ENCODE measurements at places on chromosomes 12 and 14.

DNA sequence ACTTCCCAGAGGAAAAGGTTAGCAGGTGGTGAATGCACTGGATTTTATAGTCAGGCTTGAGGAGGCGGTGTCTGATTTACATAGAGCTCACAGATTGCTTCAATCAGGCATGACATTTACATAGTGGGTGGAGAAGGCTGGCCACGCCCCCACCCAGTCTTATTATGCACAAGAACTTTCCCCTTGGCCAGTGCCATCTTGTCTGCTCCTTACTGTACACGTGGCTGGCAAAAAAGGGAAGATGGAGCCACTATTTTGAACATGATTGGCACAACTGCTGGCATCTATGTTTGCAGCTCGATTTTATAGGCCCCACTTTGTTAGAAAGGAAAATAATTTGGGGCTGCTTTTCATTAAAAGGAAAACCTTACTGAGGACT is 10.9 kb upstream of the LGMN start:
- no peak for DNase-seq

DNA sequence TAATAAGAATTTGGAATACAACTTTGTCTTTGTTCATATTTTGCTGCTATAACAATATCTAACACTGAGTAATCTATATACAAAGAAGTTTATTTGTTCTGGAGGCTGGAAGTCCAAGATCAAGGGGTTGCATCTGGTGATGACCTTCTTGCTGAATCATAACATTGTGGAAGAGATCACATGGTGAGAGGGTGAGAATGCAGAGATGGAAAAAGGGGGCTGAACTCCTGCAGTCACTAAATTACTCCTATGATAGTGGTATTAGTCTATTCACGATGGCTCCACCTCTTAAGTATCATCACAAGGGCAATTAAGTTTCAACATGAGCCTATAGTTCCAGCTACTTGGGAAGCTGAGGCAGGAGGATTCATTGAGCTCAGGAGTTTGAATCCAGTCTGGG is 4.5 kb upstream of the AKAP6 start:
- DNase-seq = no peak

GRCh38 chr14:65958664-65959562 is 527.3 kb upstream of the CCDC196 start:
- no peak for DNase-seq

DNA sequence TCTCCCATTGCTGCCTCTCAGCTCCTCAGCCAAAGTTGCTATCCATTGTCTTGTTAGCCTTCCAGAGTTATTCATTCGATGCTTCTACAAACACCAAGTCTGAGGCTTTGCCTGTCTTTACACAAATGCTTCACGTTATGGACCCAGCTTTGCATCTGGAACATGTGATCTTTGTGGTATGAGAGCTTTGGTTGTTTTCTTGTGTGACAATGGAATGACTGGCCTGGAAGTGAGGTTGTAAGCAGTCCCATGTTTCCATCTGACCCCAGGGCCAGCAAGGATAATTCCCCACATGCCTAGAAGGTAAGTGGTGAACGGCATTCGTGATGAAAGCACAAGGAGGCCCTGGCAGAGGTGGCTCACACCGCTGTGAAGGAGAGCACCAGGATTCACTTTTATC is 866.7 kb upstream of the TMEM132C start:
- no peak for DNase-seq

DNA sequence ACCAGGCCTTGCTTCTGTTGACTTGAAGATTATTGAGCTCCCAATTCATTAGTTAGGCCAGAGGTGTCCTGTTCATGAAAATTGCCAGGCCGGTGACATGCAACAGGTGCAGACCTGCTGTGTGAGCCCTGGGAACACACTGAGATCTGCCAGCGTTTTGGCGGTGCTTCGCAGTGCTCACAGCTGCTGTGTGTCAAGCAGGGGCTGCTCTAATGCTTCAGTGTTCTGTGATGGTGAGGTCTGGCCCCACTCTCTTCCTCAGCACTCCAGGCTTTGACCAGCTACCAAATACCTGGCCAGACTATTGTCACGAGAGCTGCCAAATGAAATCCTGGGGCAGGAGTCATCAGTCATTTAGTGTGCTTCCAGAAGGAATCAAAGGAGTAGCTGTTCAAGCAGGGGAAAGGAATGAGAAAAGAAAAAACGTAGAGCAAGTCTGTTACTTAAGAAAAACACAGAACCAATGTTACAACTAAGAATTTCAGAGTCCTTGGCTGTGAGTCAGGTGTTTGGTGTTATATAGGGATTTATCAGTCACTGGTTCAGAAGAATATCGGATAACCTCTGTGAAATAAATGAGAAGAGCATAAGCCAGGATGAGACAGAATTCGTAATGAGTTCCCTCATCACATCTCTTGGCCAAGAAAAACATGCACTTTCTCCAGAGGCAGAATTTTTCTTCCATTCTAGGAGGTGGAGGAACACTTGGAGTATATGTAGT is 150.8 kb downstream of the FBXL14 start:
- DNase-seq = no peak

DNA sequence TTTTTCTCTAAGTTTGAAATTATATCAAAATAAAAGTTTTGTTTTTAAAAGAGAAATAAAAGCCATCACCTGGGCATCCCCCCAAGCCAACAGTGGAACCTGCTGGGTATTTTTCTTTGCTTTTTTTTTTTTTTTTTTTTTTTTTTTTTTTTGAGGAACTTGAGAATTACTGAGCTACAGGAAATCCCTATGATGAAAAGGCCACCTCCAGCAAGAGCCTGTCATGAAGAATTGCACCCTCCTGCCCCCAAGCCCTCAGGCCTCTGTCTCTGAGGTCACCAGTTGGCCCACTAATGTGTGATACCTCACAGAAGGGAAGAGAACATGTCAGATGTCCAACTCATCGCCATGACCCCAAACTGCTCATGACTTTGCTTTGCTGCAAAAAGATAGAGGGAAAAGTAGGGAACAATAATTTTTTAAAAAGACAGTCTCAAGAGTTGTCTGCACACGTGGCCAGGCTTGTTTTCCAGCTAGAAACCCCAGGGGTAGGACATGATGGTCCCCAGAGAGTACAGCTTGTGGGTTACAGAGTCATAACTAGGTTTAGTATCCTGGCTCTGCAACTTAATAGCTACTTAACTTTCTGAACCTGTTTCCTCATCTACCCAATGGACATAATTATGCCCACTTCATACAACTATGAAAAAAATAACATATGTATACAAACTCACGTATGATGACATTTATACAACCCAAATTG is 124.3 kb upstream of the EGLN3 start:
- no peak for DNase-seq

DNA sequence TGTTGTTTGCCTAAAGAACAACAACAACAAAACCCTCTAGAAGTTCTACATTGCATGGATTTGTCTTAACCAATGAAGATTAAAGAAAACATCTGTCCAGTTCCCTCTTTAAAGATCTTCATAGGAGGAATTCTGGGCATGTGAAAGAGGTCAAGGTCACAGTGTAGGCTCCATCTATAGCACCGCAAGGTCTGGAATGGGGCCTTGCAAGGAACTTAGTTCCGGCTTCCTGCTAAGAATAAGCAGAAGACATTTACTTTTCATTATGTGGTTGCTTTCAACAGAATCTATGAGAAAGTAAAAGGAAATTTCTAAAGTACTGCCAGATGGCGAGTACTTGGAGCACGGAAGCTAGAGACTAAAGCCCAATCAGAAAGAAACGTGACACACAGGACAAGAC is 57.2 kb upstream of the GNPNAT1 start:
- DNase-seq = no peak

GRCh38 chr12:125533434-125534029 is 468.3 kb downstream of the AACS start:
- DNase-seq = no peak

DNA sequence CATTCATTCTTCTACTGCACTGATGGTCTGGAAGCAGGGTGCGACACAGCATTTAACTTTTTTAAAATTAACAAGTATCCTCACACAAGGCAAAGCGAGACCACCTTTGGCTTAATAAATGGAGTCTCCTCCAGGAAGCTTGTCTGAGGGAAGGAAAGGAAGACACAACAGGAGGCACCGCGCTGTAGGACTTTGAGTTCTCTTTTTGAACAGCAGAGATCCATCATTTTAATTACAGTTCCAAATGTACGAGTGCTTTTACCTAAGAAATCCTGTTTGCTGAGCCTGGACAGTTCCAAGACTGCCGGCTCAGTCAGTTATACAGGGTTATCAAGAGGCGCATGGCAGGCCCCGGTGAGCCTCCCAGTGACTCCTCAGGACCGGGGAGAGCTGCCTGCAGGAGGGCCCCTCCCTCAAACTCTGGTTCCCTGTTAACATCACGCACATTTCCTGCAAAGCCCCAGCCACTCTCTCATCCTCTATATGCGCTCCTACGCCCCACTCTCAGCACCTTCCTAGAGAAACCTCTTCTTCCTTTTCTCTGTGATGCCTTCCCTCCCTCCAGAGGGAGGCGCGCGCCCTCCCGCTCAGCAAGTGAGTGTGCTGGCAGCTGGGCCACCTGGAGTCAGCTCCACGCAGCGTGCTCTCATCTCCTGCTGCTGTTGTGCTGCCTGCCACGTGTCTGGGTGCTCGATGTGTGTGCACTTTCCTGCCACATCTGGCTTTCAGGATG is 46.1 kb downstream of the STX2 start:
- no peak for DNase-seq

GRCh38 chr14:89121968-89122620 is 294.9 kb downstream of the FOXN3 start:
- DNase-seq = no peak

GRCh38 chr12:121154793-121155375 is 22.2 kb downstream of the P2RX7 start:
- no peak for DNase-seq

- DNase-seq = no peak
Observed at GRCh38 chr12:126093908-126094307, 1028.7 kb downstream of the AACS start.

DNA sequence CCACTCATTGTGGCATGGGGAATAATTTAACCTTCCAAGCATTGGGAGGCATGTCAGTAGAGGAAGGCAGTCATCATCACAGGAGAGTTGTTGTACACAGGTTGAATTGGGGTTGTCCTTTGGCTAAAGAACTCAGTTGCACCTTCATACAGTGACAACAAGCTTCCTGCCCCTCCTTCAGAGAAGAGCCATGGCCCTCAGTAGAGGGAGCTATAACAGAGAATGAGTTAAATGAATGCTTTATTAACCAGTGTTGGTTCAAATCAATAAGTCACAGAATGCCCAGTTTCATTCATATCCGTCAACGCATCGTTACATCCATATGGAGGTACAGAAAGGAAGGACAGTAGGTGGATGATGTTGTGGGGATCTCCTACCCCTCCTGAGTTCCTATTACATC is 4.8 kb downstream of the IFNG-AS1 start:
- DNase-seq = no peak

DNA sequence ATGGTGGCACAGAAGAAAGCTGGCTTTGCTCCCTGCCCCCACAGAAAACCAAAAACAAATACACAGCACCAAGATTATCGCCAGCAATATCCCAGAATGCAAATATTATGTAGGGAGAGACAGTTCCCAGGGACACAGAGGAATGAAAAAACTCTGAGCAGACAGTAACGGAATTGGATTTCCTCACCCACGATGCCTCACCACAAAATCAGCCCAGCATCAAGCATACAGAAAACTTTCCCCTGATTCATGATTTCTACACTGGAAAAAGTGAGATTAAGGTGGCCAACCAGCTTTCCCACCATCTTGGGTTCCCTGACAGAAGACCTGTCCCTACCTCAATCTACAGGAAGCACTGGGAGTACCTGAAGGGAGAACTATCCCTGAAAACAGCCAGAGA is 36.6 kb downstream of the PARP11 start:
- no peak for DNase-seq

- DNase-seq = no peak
Observed at GRCh38 chr12:1879633-1880032, 38.8 kb downstream of the CACNA2D4 start.

DNA sequence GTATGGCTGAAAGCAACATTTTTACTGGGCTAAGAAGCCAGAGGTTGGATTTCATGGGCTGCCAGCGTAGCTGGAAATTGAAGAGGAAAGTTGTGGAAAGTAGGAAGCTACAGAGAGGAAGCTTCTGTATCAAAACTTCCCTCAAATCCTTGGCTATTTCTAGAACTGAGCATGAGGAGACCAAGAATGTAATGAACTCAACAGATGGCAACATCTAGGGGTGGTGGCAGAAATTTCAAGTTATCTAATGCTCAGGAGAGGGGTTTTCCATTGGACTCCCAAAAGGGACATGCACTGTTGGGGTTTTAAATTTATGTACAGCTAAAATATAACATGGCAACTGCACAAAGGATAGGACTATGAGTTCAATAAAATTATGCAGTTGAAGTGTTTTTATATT is 151.3 kb downstream of the DHRS2 start:
- DNase-seq = no peak

DNA sequence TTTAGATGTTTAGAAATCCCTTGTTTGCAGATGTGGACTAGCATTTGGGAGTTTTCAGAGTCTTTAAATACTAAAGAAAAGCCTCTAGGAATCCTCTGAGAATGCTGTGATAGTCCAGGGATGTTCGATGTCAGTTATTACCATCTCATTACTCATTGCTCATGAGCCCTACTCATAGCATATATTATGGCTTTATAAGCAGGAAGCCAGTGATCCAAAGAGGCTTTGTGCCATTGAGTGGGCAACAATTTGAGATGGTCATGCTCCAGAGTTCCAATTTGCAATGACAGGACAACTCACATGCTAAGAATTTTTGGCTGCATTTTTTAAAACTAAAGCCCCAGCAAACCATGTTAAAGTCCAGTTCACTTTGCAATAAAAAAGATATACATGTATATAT is 163.0 kb downstream of the OTOGL start:
- no peak for DNase-seq

DNA sequence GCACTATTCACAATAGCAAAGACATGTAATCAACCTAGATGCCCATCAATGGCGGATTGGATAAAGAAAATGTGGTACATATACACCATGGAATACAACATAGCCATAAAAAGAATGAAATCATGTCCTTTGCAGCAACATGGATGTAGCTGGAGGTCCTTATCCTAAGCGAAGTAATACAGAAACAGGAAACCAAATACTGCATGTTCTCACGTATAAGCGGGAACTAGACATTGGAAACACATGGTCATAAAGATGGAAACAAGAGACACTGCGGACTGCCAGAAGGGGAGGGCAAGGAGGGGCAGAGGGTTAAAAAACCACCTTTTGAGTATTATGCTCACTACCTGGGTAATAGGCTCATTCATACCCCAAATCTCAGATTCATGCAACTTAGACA is 234.1 kb upstream of the PLXNC1 start:
- no peak for DNase-seq

DNA sequence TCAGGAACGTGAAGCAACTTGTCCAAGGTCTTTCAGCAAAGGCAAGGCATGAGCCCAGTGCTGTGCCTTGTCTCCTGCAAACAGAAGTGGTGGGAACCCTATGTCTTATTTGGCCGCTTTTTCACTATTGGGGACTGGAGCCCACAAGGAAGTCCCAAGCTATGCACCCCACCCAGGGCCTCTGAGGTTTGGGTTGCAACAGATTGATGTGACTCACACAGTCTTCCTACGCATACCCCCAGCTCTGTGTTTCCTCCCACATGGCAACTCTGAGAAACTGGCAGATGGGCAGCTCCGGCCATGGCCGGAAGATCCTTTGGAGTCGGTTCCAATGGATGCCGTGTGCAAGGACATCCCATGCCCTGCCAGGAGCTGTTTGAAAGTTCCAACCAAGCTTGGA is 28.3 kb upstream of the CMKLR1 start:
- DNase-seq = no peak
